Foreskin fibroblast (primary cell): ENCODE measurements at places on chromosomes 2 and 18.

- no peak for DNase-seq
Observed at GRCh38 chr2:173307293-173307692, 47.4 kb upstream of the CDCA7 start.

GRCh38 chr2:11330457-11331142, 13.8 kb downstream of the ROCK2 start:
- DNase-seq = peak; percentile 55

GRCh38 chr2:217165547-217165946, 305.7 kb upstream of the TNP1 start:
- DNase-seq = no peak

DNA sequence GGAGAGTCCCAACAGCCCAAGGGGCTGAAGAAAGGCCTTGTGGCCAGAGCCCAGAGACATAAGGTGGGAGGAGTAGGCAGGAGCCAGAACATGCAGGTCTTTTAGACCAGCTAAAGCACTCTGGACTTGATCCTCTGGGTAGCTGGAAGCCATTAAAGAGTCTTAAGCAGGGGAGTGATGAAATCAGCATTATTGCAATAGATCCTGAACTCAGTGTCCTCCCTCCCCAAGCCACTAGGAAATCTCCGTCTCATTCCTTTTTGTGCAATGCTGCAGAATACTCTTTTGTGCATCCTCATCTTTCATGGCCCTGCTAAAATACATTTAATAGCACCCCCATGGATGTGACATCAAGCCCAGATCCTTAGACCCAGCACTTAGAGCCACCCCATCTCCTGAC, 58.6 kb upstream of the ZCCHC2 start:
- DNase-seq = no peak

DNA sequence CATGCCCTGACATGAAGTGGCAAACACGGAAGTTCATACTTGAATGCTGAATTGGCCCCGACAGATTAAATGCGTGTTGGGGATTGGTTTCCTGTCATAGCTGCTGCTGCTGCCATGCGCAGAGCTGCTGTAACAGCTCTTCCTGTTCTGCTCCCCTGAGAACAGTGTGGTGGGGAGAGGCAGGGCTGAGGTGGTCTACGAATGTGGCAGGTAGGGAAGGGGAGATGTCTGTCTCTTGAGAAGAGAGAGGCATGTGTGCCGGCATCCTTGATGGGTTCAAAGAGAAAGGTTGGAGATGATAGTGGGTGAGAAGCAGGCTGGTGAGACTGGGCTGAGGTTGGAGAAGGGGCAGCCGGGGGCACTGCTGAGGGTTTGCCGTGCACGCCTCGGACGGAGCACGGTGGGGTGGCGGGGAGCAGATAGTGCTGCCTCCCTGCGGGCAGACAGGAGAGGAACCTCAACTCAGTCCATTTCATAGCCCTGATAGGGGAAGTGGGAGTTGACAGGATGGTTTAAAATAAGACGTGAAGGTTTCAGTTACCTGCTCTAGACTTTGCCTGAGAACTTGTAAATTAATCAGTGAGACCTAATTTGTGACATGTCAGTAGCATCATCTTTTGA, 46.1 kb downstream of the TMEM185B start:
- DNase-seq = no peak

- DNase-seq = peak; percentile 47
Observed at GRCh38 chr2:165067643-165068486, 112.5 kb upstream of the SLC38A11 start.

DNA sequence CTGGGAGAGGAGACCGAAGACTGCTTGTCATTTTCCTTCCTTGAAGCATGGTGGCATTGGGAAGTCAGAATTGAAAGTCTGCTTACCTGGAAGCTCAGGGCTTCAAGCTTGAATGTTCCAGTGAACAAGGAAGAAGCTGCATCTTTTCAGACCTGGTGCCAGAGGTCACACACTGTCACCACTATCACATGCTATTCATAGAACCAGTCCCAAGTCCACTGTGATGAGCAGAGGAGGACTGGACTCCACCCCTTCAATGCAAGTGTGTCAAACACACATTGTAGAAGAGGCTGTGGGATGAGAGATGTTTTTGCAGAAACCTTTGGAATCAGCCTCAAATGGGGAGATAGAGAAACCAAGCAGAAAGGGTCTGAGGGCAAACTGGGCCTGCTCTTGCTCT, 81.4 kb downstream of the LYPD1 start:
- DNase-seq = no peak

DNA sequence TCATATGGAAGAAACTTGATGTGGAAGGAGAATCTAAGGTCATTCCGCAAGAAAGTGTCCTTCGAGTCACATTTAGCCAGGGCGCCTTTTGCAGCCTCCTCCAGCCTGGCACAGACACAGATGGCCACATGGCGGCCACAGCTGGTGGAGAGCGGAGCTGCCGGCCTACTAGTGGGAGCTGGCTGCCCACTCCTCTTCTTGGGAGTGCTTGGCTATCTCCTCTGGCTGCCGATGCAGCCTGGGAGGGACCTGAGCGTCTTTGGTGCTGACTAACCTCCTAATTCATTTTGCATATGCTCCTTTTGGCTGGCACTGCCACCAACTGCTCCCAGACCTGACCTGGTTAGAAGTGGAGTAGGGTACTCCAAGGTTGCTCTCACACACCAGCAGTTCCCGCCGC, 199.3 kb upstream of the MYT1L start:
- DNase-seq = no peak

GRCh38 chr2:112001942-112002341, 53.1 kb upstream of the TMEM87B start:
- no peak for DNase-seq

- no peak for DNase-seq
Observed at GRCh38 chr2:150428641-150429040, 58.8 kb downstream of the RND3 start.

- no peak for DNase-seq
Observed at GRCh38 chr2:57434972-57435371, 611.6 kb upstream of the VRK2 start.

GRCh38 chr2:33272001-33272400, 204.4 kb upstream of the RASGRP3 start:
- peak; percentile 51 for DNase-seq

DNA sequence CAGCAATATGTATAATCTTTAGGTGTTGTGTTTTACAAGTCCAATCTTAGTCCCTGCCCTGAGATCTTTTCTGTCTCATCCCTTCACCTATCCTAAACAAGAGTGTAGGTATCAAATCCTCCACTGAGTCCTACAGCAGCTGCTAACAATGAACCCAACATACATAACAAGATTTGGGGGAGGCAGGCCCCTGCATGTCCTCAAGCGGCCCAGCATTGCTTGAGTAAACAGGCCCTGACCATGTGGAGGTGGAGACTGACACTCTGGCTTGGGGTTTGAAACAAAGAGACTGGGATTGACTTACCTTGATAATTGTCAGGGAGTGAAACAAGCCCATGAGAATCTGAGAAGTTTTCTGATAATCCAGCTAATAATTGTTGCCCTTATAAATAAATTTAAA, 213.4 kb downstream of the STK39 start:
- no peak for DNase-seq

- DNase-seq = no peak
Observed at GRCh38 chr2:48714245-48714644, 41.3 kb downstream of the LHCGR start.
